ENCODE measurements at places on chromosomes 13 and 19.

GRCh38 chr13:19158006-19158405, 23.6 kb downstream of the TUBA3C start:
- DNase-seq, result no peak

DNA sequence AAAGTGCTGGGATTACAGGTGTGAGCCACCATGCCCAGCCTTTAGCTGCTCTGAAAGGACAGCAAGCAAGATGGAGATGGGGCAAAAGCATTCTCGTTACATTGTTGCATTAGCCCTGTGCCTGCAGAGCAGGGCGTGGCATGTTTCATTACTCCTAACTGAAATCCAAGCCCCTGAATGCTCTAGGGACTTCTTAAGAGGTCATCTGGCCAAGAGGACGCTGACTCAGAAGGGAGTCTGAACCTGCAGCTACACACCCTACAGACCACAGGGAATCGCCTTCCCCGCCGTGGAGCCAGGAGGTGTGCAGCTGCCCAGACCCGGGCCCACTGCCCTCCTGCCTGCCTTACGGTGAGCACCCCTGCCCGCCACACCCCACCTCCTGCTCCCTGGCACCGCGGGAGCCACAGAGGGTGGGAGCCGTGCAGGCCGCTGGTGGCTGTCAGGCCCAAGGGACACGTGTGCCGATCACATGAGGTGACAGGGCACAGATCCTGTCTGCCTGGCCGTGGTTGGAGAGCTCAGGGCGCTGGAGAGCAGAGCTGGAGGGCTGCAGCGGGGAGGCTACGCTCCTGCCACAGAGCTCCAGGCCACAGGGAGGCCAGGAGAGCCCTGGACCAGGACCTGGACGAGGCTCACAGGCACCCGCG, 27.2 kb downstream of the ADPRHL1 start:
- no peak for DNase-seq

DNA sequence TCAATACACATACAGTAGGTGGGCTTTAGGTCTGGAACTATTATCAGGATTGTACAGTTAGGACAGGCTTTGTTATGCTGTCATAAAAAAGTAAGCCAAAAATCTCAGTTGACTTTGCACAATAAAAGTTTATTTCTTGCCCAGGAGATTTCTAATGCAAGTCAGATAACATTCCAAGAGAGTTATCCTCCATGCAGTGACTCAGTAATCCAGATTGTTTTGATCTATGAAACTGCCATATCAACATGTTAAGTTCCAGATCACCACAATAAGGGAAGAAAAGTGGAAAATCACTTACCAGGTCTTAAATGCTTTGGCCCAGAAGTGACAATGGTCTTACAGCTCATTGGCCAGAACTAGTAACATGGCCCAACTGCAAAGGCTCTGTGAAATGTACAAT, 636.2 kb upstream of the KLF12 start:
- no peak for DNase-seq

DNA sequence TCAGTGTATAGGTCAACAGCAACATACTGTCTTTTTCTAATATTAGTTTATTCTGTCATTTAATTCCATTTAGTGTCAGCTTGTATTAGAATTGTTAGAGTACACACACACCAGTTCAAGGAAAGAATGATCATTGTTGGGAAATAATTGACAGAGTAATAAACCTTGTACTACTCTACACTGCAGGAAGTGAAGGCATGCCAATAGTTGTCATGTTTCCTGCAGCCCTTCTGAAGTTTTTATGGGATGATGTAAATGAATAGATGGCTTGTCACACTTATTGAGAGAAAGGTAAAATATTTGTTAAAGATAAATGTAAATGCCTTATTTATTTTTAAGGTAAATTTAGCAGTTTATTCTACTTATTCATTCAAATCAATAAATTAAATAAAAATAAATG, 306.9 kb upstream of the KLHL1 start:
- DNase-seq, result no peak

DNA sequence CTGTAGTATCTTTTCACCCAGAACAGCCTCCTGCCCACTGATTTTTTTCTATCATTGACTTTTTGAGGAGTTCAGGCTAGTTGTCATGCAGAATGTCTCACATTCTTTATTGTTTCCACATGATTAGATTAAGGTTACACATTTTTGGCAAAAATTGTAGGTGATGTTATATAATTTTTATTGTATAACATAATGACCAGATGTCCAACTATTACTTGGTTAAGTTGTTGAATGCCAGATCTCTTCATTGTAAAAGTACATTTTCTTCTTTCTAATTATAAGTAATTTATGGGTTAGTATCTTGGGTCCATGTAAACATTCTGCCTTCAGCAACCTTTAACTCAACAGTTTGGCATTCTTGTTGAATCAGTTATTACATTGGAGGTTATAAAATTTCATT, 138.4 kb downstream of the POSTN start:
- DNase-seq, result no peak

- DNase-seq, result no peak
Observed at GRCh38 chr19:45870798-45871197, 6.7 kb downstream of the FOXA3 start.

GRCh38 chr13:30123575-30123974, 183.8 kb downstream of the KATNAL1 start:
- DNase-seq, result no peak

GRCh38 chr13:49669735-49670309, 21.5 kb downstream of the EBPL start:
- no peak for DNase-seq

DNA sequence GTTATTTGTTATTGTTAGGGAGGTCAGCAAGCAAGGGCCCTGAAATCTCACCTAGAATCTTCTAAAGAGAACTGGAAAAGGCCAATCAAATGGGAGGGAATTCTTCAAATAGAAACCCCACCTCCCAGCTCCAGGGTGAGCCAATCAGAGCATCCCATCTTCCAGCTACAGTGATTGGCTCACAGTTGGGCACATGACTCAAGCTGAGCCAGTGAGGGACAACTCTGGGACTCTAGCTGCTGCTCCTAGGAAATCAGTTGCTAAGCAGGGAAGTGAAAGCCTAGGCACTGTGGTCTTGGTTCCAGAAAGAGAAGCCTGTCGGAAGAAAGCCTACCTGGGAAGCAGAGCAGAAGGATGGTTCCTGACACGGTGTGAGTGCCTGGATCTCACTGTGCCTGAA, 13.4 kb downstream of the TM6SF2 start:
- no peak for DNase-seq

DNA sequence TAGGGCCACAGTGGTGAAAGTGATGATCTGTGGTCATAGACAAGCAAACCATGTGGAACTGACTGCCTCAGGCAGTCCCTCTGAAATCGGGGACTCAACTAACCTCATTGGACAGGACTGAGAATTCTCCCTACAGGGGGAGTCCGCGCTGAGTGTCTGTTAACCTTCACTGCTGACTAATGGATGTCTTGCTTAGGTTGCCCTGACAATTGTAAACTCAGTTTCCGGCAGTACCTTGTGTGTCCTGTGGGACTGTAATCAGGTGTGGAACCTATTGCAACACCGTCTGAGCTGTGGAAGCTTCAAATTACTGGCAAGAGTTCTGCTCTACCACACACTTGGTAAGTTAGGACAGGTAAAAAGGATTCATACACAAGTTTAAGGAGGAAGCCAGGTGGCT, 21.8 kb downstream of the ZNF77 start:
- DNase-seq, result no peak

GRCh38 chr13:98261165-98261702, 84.2 kb upstream of the RNF113B start:
- no peak for DNase-seq

DNA sequence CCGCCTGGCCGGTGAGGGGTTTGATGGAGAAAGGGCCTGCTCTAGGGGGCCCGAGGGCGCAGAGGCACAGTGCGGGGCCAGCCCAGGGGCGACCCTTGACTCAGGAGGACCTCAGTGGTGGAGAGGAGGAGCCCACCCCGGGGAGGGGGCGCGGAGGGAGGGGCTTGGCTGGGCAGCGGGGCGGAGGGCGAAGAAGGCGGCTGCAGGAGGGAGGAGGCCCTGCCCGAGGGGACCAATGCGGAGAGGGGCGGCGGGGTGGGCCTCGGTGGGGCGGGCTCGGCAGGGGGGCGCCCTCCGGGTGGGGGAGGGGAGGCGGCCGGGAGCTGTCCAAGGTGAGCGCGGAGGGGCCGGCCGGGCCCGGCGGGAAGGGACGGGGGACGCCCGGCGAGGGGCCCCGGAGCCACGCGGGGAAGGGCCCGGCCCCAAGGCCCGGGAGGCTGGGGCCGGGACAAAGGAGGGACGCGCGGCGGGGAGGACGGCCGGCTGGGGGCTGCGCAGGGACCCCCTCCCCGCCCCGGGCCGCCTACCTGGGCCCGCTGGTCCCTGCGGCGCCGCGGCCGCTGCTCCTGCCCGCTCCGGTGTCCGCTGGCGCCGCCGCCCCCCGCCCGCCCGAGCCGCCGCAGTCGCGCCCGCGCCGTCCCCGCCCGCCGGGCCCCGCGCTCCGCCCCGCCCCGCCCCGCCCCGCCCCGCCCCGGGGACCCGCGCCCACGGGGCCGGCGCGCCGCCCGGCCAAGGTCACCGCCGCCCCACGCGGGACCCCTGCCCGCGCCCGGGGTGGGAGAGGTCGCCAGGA, at the start of gene DIRAS1:
Gene DIRAS1 (minus strand): TSS at position 596 of the 793 bp plus-strand sequence. CDS start 3,566 bp downstream, outside the sequence.
- no peak for DNase-seq

DNA sequence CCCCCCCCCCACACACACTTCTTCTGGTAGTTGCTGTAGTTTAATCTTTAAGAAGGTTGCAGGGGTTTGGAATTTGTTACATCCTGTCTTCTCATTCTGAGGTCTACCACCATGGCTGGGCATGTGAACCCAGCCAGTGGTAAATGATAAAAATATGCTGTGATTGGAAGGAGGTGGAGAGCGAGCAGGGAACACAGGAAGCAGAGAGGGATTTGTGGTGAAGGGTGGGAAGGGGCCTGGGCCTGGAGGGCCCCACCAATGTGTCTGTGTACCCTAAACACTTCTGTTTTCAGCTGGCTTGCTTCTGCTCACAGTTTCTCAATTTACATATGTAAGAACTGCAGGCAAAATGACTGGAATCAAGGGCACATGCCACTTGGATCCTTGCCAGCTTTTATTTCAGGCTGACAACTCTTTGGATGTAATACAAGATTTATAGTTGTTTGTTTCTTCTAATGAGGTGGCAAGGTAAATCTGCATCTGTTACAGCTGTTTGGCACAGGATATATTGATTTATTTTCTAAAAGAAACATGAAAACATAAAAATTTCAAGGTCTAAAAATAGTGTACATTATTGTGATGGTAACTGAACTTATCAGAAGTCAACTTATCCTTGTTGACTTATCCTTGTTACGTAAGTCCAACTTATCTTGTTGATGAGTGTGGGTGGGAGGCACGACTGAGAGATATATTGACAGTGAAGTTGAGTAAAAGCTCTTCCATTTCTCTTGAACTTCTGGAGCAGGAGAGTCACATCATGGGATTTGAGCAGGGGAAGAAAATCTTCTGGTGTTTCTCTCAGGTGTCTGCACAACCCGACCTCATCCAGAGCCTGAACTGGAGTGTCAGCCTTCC, 313.2 kb downstream of the SHISA2 start:
- DNase-seq, result no peak

DNA sequence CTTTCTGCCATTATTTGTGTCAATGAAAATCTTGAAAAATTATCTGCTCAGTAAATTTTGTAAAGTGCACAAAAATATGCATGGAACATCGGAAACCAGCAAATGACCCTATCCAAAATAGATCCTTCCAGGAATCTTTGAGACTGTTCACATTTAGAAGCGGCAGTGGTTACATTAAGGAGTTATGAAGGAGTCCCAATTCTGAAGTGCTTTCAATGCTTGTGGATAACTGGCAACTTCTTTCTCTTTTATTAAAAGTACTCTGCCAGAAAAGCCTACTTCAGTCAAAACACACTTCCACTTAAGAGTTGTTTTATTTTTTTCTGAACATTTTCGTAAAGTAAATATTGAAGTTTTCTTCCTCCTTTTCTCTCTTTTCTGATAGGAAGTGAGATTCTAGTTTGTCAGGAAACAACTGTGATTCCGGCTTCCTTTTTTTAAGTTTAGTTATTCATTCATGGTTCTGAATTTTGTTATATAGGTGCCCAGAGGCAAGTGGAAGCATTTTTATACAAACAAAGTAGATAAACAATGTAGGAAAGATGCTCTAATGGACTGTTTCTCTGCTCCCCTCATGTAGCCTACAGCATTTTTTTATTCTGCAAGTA, 83.5 kb downstream of the PCDH9 start:
- no peak for DNase-seq

GRCh38 chr19:36838784-36839324, 667 bp upstream of the ZNF790 start:
- no peak for DNase-seq

DNA sequence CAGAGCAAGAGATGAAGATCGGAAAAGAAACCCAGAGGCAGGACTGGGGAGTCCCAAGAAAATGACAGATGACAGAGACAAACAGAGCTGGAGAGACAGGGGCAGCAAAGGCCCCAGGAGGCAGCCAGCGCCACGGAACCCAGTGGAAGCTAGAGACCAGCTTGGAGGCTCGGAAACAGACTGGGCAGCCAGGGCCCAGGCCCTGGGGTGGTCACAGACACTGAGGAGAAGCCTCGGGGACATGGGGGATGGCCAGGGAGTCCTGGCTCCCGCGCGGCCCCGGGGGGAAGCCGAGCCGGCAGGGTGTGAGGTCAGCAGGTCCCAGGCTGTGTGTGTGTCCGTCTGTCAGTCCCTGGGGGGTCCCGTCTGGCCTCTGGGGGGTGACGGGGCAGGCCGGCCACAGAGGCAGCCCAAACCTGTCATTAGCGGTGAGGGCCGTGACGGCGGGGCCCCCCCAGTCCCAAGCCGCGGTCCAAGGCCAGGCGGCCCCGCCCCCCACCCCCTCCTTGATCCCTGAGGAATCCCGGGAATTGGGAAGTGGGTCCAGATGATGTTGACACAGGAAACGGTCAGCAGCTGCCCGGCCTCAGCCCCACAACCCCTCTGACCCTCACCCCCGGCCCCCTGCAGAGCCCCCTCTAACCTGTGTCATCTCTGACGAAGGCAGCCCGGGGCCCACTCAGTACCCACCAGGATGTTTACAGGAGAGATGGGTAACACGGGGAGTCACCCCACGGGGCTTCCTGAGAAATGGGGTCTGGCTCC, 2.5 kb upstream of the TMEM190 start:
- no peak for DNase-seq

- no peak for DNase-seq
Observed at GRCh38 chr19:5028229-5028886, 59.4 kb downstream of the KDM4B start.

DNA sequence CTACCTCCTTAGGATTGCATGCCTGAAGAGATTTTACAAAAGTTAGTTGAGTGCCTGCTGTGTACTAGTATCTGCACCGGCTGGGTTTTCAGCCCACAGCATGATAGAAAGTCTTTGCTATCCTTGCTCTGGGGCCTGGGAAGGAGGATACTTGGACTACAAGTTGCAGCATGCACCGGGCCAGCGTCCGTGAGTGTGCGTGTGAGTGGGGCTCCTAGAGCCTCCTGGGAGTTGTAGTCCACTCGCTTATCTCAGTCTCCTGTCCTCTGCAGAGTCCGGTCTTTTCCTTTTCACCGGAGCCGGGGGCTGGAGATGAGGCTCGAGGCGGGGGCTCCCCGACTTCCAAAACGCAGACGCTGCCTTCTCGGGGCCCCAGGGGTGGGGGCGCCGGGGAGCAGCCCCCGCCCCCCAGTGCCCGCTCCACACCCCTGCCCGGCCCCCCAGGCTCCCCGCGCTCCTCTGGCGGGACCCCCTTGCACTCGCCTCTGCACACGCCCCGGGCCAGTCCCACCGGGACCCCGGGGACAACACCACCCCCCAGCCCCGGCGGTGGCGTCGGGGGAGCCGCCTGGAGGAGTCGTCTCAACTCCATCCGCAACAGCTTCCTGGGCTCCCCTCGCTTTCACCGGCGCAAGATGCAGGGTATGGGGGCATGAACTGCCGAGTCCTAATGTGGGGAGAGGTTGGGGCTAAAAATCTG, 20.6 kb downstream of the BRSK1 start:
- DNase-seq, result no peak

GRCh38 chr13:101473458-101473857, 21.0 kb downstream of the ITGBL1 start:
- no peak for DNase-seq

All from activated CD8-positive, alpha-beta memory T cell treated with anti-CD3 and anti-CD28 coated beads for 1 hour (primary cell).